Stimulated activated CD4-positive, alpha-beta T cell treated with anti-CD3 and anti-CD28 coated beads, TNF-alpha, amount 100 ng/mL, for 4 hours (primary cell): ENCODE measurements at places on chromosomes 7 and 10.
A peak's percentile ranks its signal among the peaks of the same experiment; 100 is the strongest.

DNA sequence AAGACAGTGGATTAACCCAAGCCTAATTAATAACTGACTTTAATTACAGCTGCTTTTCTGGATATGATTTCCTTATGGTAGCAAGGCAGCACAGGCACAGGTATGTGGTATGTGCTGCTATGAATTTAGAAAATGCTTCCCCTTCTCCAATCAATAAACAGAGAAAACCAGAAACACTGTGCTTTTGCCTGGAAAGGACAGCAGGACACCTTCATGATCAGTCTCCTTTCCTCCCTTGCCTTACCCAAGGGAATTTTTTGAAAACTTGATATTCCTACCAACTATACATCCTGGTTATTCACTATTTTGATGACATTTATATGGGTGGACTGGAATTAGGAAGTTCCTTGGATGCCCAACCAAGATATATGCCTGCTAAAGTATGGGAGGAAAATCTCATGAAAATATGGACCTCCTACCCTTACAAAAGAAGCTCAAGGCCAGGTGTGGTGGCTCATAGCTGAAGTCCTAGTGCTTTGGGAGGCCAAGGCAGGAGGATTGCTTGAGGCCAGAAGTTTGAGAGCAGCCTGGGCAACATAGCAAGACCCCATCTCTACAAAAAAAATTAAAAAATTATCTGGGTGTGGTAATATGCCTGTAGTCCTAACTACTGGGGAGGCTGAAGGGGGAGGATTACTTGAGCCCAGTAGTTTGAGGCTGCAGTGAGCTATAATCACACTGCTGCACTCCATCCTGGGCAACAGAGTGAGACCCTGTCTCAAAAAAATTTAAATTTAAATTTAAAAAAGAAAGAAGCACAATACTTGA is 106.3 kb upstream of the WAC start:
- no peak for DNase-seq

- DNase-seq: no peak
Measured at GRCh38 chr7:132422502-132423111, 153.7 kb downstream of the PLXNA4 start.

DNA sequence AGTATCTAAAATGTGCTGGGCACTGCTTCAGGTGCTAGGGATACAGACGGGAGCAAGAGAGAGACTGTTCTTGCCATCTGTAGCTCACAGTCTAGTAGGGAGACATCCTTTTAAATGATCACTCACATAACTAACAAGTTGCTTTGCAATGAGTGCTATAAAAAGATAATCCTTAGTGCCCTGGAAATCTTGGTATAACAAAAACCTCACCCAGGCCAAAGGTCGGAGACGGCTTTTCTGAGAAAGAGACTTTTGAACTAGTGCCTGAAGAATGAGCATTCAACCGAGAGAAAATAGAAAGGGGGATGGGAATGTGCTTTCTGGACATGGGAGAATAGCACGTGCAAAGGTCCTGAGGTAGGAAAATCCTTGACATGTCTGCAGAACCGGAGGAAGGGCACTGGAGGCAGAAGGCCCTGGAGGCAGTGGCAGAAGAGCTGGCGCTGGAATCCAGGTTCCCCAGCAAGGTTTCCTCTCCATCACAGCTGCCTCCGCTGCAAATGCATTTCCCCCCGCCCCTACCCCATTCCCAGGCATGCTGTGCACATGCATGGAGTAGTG is 89.4 kb downstream of the COL13A1 start:
- no peak for DNase-seq

GRCh38 chr10:122374237-122374858 is at the start of gene PLEKHA1:
Gene PLEKHA1 (plus strand): TSS chr10:122374708. CDS start chr10:122393201, 18,493 bp downstream.
- peak; percentile 88 for DNase-seq

GRCh38 chr7:40310258-40310657 is 175.5 kb downstream of the SUGCT start:
- no peak for DNase-seq
